Metanephros (tissue), 2 donors: ENCODE measurements at places on chromosomes 7 and 10. TPM values are rescaled to one million over a fixed set of nuclear protein-coding genes. Genes with fewer than 3 reads are reported as not detected.

PILRA gene
- 6.1 TPM for total RNA-seq

PTPN20 gene
- total RNA-seq: 3.6 TPM

SPOCK2 gene
- 73.7 TPM for total RNA-seq

FKBP6 gene
- not detected for total RNA-seq

PRKCQ gene
- 17.2 TPM for total RNA-seq

NET1 gene
- total RNA-seq: 121 TPM

DLX6 gene
- total RNA-seq: not detected

SEMA3A gene
- 17.3 TPM for total RNA-seq

SPRN gene
- 1.7 TPM for total RNA-seq

CTTNBP2 gene
- total RNA-seq: 16.5 TPM

LRRD1 gene
- total RNA-seq: 0.82 TPM

AKR1D1 gene
- total RNA-seq: 0.06 TPM

TET1 gene
- 16.5 TPM for total RNA-seq
